ENCODE measurements at places on chromosomes 5 and 9.

GRCh38 chr5:108141676-108142075 lies 240.2 kb downstream of the FBXL17 start:
- no peak for DNase-seq

DNA sequence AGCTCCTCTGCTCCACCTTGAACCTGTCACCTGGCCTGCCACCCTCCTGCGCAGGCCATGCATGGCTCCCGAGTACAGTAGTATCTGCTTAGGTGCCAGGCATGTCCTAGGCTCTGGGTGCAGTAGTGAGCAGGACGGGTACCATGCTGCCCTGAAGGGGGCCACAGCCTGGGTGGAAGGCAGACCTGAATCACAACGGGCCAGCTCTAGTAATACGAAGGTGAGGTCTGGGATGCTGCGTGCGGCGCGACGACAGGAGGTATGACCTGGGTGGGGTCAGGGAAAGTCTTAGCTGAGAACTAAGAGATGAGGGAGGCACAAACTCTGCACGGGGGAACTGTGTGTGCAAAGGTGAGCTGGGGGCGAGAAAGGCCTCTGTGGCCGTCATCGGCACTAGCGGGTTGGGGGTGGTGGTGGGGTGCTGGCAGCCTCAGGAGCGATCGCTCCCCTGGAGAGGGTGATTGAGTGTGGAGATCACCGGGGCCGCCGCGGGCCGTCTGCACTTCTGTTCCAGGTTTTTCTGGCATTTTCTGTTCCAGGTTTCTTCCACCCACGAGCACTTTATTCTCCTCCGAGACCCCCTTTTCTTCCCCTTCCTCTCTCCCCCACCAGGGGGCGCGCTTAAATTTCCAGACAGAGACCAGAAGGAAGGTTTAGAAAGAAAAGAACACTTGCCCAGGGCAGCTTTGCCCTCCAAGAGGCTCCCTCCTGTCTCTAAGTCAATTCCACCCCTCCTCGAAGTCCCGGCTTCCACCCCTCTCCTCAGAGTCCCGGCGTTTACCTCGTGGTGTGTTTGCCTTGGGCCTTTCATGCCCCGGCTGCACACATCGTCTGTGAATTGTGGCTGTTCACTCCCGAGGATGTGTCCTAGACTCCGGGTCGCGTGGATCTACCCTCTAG lies 15.1 kb downstream of the PDLIM4 start:
- no peak for DNase-seq

DNA sequence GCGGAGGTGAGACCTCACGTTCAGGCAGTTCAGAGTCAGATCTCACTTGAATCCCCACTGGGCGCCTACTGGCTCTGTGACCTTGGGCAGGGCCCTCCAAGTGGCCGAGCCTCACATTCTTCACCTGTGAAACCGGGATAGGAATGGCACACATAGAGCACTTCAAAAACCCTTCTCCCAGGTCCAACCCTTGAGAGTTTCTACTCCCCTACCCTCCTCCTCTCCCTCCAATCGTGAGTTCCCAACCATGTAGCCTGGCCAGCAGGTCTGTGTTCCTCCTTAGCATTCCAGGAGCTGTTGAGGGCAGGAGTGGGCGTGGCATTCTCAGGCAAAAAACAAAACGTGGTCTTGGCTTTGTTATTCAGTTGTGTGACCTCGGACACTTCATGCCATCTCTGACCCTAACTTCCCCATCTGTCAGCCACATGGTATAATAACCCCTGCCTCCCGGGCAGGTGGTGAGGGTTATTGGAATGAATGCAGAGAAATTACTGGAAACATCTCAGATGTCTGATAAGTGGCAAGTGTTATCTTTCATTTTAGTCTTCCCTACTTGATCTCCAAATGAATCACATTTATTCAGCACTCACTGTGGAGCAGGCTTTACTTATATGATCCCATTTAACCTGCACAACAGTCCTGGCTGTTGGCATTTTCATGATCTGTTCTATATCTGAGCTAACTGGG lies 112.8 kb upstream of the BOD1 start:
- DNase-seq = no peak

GRCh38 chr5:173920866-173921555 lies 32.9 kb downstream of the CPEB4 start:
- DNase-seq = no peak

- DNase-seq = no peak
Measured at GRCh38 chr5:52069997-52070396, 686.7 kb downstream of the ISL1 start.

GRCh38 chr9:93869863-93870262 lies 85.3 kb downstream of the BARX1 start:
- no peak for DNase-seq

- DNase-seq = no peak
Measured at GRCh38 chr5:140317859-140318258, 15.0 kb upstream of the PFDN1 start.

DNA sequence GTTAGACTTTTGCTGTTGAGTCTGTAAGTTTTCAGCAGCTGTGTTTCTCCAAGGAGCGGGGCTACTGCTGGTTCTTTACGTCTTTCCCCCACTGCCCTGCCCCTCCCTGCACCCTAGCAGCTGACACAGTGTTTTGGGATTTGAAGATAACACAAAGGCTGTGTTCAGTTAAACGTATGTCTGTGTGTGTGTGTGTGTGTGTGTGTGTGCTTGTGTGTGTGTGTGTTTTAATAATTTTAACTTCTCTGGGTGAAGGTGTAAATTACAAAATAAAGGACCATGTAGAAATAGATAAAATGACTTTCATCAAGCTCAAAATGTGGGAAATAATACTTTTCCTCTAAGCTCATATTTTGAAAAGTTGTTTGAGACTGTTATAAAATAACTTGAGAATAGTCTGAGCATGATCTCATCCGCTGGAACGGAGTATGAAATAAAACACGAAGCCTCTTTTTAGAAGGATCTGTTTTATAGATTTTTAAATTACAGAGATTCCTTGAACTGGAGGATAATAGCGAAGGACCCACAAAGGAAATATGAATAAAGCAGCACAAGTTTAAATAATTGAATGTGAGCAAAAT lies 10.9 kb downstream of the ABL1 start:
- DNase-seq = no peak

- DNase-seq = peak; percentile 16
Measured at GRCh38 chr9:131585375-131585774, 40.1 kb downstream of the PRRT1B start.

DNA sequence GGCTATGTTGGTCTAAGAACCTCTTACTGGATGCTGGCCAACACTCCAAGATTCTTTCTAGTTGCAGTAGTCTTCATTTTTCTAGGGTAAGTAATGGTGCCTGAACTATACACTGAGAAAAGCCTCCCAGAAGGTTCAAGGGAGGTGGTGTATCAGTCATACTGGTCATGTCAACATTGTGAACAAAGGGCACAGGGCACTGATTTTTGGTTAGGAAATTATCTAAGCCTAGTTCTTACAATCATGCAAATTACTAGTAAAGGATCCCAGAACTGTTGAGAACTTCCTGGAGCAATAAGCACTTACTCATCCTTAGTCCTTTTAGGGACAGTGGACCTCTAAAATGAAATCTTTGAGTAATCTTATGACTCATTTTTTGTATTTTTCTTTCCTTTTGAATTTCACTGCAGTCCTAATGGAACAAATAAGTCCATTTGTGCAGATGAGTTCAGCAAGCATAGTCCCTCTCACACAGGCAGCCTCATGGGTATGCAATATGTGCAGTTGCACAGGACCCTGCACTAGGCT lies 21.1 kb upstream of the CDC42SE2 start:
- DNase-seq = no peak

- DNase-seq = no peak
Measured at GRCh38 chr5:151661968-151662732, 24.6 kb downstream of the SPARC start.

- no peak for DNase-seq
Measured at GRCh38 chr5:67730917-67731474, 484.6 kb upstream of the PIK3R1 start.

GRCh38 chr9:116868201-116868600 lies 181.1 kb downstream of the TRIM32 start:
- no peak for DNase-seq

GRCh38 chr5:53678981-53679660 lies 118.7 kb downstream of the NDUFS4 start:
- no peak for DNase-seq

DNA sequence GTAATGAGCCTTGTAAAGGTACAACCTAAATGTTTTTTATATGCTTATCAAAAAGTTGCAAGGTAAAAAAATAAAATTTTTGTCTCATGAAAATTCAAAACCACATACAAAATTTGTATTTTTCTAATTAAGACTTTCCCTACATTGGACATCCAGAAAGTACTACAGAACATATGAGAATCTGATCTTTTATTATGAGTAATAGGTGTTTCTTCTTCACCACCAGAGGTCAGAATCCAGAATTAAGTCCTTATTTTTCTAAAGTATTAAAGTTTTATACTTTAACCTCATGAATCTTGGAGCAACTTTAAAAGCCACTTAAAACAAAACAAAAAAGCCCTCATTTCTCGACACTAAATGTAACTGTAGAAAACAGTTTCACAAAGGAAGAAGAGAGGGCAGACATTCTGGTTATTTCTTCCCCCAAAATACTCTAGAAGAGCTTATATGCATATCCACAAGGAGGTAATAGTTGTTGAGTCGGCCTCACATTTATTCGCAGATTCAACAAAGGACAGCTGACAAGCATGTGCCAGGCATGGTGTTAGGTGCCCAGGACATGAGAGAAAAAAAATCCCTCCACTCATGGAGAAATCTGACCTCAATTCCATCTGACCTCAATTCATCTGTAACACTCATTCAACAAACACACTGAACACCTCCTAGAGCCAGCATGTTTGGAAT lies 69.3 kb downstream of the MLLT3 start:
- DNase-seq = no peak

- no peak for DNase-seq
Measured at GRCh38 chr5:95707055-95707454, 24.1 kb upstream of the RHOBTB3 start.

GRCh38 chr9:19119246-19119645 lies 8.0 kb downstream of the PLIN2 start:
- no peak for DNase-seq

DNA sequence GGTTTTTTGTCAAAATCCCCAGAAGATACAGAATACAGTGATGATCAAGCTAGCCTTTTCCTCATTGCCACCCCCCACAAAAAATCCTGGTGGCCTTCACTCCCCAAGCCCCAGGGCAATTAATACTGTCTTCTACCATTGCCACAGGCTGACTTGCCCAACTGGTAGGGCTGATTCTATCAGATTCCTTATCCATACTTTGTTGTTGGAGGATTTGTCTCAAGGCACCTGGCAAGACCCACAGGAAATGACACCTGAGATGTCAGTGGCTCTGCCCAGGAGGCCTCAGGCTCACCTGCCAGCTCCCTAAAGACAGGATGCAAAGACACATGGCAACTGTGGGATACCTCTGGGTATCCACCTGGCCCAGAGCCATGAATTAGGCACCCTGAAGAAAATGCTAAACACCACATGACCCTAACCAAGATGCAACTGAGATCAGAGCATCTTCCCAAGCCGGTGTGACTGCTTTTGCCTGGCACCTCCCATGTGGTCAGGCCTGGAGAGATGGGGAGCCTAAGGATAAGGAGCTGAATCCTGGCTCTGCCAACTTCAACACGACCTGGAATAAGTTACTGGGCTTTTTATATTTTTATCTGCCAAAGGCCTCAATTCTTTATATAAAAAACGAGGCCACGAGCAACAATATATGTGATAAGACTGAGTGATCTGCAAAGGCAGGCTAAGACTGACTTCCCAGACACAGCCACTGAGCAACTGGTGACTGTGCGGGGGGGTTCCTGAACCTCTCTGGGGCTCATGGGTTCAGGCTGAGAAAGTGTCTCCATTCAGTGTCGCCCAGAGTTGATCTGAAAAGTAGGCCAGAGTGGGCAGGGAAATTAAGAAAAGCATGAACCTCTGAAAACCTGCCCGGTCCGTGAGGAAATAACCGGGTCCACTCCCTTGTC lies 944 bp downstream of the ATOX1 start:
- no peak for DNase-seq

DNA sequence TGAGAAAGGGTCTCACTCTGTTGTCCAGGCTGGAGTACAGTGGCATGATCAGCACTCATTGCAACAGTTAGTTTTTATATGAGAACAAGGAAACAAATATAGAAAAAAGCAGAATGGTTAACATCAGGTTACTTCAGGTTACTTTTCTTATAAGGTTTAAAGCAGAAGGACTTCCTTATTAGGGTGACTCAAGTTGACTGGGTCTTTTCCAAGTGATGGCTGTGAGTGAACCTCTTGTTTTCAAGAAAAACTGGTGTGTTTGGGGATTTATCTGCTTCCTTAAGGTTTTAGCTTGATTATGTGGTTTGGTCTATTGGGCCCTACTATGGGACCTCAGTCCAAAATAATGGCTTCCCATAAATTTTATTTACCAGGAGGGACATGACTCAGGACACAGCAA lies 99.2 kb downstream of the ARRDC3 start:
- no peak for DNase-seq

GRCh38 chr9:78533500-78533899 lies 236.6 kb downstream of the PSAT1 start:
- DNase-seq = no peak

DNA sequence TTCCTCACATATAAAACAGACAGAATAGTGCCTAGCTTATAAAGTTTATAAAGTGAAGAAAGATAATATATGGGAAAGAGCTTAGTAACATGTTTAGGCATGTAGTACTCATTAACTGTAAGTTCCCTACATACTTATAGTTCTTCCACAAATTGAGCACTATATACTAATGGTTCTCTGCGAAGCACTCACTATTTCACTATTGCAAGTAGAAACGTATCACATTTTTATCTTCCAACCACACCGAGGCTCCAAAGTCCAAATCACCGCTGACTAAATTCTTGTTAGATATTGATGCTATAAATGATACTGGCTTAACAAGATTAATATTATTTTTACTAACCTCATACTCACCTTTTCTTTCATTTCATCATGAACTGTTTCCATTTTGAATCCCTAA lies 61.0 kb downstream of the FBXW11 start:
- DNase-seq = no peak

- DNase-seq = no peak
Measured at GRCh38 chr9:27749838-27750237, 176.6 kb upstream of the C9orf72 start.

GRCh38 chr5:83810511-83810910 lies 89.9 kb upstream of the HAPLN1 start:
- DNase-seq = no peak

DNA sequence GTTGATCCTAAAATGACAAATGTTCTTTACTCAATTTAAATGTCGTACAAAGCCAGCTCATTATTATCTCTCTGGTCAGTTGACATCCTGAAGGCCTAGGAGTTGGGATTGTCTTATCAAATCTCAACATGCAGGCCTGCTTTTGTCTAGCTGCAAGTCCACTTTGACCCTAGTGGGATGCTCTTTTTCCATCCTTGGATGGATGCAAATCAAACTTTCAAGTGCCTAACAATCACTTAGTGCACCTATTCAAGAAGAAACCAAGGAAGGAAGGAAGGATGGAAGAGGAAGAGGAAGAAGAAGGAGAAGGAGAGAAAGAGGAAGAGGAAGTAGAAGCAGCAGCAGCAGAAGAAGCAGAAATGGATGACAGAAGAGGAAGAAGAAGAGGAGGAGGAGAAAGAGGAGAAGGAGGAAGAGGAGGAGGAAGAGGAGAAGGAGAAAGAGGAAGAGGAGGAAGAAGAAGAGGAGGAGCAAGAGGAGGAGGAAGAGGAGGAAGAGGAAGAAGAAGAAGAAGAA lies 109.6 kb downstream of the PIK3R1 start:
- no peak for DNase-seq

GRCh38 chr9:120714846-120715388 lies 647 bp upstream of the MEGF9 start:
- DNase-seq = no peak
